ENCODE measurements at places on chromosomes 11 and 22.

GRCh38 chr11:122601141-122602125 lies 54.1 kb upstream of the UBASH3B start:
- DNase-seq = no peak

DNA sequence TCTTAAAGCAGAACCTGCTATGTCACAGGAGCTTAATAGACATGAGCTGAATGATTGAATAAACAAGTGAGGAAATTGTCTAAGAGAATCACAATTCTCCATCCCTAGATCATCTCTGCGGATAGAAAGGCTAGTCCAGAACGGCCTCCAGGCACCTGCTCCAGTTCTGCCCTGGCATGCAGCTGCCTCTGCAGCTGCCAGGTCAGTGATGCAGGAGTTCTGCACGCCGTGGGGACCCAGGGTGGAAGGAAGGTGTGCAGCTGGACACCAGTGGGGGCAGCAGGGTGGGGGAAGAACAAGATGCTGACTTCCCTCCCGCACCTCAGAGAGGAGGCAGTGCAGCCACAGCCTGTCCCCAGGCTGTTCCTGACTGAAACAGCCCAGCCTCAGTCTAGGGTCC lies 192.1 kb upstream of the NCAM1 start:
- no peak for DNase-seq

DNA sequence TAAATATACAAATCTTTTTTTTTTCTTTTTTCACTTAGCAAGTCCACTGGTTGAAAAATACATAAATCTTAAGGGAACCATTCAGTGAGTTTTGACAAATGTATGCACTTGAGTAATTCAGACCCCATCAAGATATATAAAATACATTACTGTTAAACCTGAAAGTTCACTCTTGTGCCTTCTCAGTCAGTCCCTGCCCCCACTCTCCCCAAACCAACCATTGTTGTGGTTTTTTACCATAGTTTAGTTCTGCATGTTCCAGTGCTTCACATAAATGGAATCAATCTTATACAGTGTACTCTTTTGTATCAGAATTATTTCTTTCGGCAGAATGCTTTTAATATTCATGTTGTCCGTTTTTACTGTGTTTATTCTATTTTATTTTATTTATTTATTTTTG lies 26.1 kb downstream of the RNF214 start:
- DNase-seq = no peak

- no peak for DNase-seq
These were observed 24.2 kb downstream of the CPT1A start for GRCh38 chr11:68817554-68817953.

DNA sequence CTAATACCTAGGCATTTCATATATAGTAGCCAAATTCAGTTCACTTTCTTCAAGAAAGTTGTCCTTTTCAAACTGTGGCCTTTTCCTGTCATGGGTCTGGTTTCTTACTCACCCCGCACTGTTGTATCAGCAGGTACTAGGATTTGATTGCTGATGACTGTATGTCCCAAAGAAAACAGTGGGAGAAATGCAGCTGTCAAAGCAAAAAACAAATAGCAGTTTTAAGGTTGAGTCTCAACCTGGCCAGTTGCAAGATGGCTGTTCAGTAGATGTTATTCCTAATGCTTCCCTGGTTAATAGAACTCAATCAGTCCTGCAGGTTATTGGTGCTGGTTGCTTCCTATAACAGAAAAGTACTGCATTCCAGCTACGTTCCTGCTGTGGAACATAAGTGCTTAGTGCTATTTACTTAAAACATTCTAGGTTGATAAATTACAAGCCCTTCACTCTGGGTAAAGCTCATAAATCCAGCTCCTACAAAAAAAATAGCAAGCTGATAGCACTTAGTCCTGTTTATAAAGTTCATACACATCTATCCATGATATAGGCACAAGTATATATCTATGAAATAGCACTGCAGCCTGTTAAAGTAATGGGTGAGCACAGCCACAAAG lies 26.6 kb downstream of the NF2 start:
- no peak for DNase-seq

Data from CD4-positive, alpha-beta T cell treated with Interleukin-4 for 4 hours (primary cell).